ENCODE measurements at places on chromosomes 12 and 14.

DNA sequence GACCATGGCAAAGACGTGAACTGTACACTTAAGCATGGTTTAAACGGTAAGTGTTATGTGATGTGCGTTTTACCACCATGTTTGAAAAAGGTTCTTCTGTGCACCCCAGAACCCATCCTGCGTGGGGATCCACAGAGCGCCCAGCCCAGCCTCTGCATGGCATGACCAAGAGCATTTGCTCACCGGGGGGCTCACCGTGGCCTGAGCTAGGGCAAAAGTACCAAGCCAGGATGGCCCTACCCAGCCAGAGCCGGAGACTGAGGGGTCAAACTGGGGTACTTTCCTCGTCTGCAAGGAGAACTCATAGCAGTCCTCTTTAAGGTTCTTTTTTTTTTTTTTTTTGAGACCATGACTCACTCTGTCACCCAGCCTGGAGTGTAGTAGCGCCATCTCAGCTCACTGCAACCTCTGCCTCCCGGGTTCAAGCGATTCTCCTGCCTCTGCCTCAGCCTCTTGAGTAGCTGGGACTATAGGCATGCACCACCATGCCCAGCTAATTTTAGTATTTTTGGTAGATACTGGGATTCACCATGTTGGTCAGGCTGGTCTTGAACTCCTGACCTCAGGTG lies 16.4 kb upstream of the ANKRD9 start:
- DNase-seq = no peak

GRCh38 chr14:36646664-36647416 lies 14.8 kb upstream of the PAX9 start:
- DNase-seq = no peak

GRCh38 chr14:68074765-68075381 lies 255.3 kb downstream of the RAD51B start:
- no peak for DNase-seq

DNA sequence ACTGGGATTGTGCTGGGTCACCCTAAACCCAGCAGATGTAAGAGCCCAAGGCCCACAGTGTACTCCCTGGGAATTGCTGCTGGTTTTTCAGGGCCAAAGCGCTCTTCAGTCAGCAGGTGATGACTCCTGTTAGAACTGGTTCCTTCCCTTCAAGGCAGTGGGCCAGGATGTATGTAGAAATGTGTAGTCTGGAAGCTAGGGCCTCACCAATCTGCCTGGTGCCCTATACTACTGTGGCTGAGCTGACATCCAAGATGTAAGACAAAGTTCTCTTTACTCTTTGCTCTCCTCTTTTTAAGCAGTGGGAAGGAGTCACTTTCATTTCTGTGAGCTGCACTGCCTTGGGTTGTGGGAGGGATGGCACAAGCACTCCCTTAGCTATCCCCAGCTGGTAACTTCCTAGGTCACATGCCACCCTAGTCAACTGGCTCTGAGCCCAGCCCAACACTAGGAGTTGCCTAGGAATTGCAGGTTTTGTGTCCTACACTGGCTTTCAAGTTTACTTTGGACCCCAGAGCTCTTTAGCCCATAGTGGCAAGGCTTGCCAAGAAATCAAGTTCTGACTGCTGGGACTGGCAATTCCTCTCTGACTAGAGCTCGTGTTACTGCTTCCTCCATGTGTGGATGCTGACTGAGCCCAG lies 249.2 kb downstream of the C12orf50 start:
- DNase-seq = no peak

DNA sequence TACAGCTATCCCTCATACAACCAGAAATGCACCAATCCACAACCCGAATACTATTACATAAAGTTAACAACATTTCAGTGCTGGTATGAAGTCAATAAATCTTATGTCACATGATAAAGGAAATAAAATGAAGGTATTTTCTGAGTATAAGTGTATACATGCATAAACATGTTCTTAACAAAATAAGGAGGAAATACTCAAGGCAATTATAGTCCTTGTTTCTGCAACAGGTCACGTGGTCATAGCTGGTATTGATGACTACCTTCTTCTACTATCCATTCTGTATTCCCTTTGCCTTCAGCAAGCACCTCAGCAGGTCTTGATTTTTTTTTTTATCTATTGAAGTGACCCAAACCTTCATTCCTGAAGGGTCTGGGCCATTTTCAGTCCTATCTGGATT lies 675.6 kb downstream of the RPL10L start:
- no peak for DNase-seq

DNA sequence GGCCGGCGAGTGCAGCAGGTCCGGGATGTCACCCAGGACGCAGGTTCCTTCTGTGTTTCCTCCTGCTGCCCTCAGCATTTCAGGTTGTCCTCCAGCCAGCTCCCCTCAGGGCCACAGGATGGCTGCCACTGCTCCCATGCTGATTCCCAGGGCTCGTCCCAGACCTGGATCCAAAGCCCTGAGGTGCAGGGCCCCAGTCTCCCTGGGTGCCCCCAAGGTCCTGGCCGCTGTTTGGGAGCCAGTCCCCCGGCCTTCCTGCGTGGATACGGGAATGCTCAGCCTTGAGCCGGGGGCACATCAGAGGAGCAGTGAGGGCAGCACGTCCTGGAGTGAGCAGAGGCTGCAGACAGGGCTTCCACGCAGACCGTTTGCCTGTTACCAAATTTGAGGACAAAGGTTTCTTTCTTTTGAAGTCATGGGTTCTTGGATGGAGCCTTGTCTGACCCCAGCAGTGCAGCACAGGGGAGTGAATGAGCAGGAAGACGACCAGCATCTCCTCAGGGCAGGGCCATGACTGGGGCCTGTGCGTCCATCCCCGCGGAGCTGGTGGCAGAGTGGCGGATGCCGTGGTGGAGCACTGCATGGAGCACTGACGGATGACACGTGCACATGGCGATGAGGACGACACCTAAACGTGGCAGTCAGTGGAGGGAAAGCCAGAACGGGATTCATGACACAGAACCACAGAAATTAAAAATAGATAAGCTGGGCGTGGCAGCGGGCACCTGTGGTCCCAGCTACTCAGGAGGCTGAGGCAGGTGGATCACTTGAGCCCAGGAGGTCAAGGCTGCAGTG lies 12.5 kb upstream of the CACNA2D4 start:
- DNase-seq = no peak

GRCh38 chr12:93199831-93200236 lies 177.9 kb upstream of the NUDT4 start:
- no peak for DNase-seq

DNA sequence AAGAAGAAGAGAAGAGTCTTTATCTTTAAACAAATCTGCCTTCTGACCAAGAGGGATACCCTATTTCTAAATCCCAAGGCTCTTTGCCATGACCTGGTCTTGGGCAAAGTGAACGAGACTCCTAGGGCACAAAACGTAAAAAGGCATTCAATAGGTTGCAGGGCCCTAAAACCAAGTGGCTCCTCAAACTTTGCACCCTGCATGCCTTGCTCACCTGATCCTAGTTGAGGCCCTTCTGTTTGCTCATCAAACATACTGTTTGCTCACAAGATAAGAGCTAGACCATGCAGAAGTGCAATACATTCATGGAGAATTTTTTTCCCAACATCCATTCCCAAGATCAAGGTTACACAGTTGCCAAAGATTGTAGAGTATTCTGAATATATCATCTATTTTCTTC lies 7.9 kb upstream of the PRH1 start:
- no peak for DNase-seq

GRCh38 chr12:14356147-14356546 lies 9.3 kb upstream of the ATF7IP start:
- DNase-seq = no peak

GRCh38 chr12:85394065-85394464 lies 114.0 kb downstream of the ALX1 start:
- DNase-seq = no peak

DNA sequence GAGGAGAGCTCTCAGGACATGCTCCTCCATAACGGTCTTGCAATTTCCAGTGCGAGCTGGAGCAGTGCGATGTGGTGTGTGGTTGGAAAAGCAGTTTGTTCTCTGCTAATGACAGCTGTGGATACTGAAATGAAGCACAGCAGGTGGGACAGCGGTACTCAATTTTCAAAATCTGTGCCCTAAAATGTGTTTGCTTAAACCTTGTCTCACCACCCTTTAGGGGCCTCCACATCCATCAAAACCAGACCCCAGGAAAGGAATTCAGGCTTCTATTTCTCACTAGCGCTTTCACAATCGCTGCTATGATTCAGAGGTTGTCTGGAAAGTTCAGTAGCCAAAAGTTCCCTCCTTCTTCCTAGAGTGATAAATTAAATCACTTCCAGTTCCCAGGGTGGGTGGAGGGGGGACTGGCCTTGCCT lies 440.8 kb downstream of the EGLN3 start:
- no peak for DNase-seq

DNA sequence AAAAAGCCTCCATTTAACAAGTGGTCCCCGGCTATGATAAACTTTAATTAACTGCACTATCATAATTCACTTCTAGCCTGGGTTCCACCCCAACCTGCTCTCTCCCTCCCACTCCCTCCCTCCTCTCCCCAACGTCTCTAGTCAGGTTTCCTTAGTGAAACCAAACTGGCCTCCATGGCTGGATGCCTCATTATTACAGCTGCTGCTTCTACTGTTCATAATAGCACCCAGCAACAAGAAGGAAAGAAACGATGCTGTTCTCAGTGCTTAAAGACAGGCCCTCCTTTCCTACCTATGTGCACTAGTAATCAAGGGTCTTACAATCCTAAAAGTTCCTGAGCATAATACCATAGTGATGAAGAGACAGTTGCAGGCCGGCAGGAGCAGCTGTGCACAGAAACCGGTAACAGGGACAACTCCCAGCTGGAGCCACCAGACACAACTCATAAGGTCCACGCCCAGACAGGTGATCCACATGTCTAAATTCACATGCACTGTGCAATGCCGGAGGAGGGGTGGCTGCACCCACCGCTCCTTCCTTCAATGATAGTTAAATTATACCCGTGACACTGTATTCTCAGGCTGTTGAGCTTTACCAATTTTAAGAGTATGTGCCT lies 6.2 kb downstream of the IRF2BPL start:
- DNase-seq = no peak

DNA sequence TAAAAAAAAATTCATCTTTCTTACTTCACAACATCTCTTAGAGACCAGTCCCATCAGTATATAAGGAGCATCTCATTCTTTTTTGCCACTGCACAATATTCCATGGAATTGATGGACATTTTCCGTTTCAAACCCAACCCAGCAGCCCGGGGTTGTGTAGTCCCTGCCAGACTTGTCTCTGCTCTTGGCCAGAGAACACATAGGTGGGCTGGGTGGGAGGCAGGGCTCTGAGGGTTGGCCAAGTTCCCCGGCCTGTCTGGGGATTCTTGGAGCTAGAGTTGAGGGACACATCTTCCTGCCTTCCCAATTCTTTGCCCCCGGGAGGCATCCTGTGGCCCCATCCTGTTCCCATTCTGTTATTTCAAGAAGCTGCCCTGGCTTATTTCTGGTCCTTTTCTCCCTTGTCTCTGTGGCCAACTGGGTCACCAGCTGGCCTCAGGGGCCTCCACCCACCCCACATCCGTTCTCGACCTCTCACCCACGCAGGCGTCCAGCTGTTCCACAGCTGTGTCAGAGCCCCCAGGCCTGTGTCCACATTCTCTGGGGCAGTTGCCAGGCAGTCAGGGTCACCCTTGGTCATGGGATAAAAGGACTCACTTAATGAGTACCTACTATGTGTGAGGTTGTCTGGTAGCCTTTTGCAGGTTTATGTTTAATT lies 52.0 kb upstream of the CCDC63 start:
- no peak for DNase-seq

DNA sequence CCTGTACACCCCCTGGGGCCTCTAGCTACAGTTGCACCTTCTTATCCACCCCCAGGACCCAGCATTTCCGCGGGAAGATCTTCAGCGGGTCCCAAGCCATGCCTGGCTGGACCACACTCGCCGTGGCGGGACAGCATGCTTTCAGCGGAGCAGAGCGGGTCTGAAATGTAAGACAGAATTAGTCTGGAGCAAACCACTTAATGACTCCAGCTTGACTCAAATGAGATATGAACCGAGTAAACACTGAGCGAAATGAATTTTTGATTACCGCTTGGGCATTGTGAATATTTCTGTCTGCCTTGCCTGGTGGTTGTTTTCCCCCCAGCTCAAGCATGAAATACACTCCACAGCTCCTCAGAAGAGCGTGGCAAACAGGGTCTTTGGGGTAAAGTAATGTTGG lies 60.8 kb downstream of the SLC24A4 start:
- no peak for DNase-seq

- no peak for DNase-seq
Observed at GRCh38 chr14:43168371-43168925, 1338.6 kb downstream of the FSCB start.

- no peak for DNase-seq
Observed at GRCh38 chr14:77184396-77185092, 2.9 kb downstream of the TMEM63C start.

- DNase-seq = peak; percentile 69
Observed at GRCh38 chr12:124453419-124454351, 113.7 kb downstream of the NCOR2 start.

DNA sequence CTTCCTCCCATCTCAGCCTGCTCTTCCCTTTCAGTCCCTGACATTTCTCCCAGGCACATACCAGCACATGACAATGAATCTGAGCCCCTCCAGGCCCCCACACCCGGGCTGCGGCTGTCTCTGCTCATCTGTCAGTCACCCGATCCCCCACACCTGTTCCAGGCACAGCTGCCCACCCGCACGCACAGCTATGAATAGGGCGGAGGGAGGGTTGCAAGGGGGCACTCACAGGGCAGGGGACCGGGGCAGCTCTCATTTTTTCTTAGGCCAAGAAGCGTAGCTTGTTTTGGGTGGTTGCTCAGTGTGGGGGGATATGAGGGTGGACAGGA lies 43.7 kb upstream of the TSPAN9 start:
- no peak for DNase-seq

DNA sequence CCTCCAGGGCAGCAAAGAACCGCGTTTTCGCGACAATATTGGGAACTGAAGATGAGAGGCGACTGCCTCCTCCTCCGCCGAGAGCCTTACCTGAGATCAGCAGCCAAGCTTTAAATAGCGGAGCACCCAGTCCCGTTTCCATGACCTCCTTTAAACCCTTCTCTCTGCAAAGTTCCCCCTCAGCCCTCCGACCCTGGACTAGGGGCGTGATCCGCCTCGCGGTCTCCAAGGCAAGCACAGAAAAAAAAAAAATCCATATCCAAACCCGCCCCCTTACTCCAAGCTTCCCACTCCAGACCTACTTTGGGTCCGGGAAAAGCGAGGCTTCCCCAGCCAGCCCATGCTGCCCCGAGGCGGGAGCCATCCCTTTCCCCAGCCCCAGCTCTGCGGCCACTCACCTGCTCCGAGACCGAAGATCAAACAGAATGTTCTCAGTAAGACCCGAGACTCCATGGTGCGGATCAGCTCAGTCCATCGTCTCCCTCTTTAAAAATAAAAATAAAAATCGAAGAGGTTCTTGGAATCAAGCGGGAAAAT lies 630 bp downstream of the NELL2 start:
- no peak for DNase-seq

- DNase-seq = no peak
Observed at GRCh38 chr12:115296613-115297198, 612.7 kb upstream of the TBX3 start.
